ENCODE measurements at places on chromosomes 2 and 18.

- DNase-seq, result no peak
These were observed 5.8 kb downstream of the FZD7 start for GRCh38 chr2:202039278-202040078.

DNA sequence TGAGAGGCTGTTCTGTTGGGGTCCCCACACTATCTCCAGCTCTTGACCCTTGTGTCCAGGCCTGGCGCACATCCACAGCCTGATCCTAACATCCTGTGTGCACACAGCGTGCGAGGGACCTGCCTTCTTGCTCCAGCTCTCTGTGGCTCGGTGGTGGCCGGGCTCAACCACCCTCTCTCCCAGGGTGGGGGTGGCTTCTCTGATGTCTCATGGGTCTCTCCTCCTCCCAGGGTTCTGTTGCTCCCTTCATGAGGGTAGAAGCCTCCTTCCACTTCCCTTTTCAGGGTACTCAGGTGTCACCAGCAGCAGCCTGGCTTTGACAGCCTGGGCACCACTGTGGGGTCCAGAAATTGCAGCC, 196.9 kb upstream of the RAB6C start:
- no peak for DNase-seq

DNA sequence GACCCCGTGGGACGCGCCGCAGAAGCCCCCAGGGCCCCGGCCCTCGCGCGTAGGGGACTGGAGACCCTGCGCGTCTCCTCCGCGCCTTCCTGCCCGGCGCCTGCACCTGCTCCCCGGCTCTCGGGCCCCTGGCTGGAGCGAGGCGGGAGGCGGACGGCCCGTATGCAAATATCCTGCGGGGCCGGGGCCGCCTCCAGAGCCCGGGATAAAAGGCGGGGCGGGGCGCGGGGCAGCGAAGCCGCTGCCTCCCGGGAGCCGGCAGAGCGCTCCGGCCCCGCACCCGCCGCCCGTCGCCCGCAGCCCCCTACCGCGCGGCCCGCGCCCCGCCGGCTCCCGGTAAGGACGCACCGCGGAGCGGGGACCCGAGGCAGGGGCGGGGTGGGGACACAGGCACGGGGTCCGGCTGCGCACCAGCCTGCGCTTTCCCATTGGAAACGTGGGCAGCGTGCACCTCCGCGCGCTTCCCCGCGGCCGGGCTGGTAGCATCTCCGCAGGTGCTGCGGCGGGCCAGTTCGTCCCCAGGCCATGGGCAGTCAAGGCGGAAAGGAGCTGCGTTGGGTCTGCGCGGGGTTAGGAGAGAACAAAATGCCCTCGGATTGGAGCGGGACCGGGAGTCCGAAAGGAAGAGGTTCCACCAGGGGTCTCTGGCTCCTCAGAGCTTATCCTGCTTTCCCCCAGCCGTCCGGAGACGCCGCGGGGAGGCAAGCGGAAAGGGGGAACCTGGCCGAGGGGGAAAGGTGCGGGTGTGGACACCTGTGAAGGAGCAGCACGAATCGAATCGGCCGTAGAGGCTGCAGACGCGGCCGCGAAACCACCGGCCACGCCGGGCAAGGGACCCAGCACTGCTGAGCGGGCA, at the start of gene ATP6V1C2:
TSS of gene ATP6V1C2 (plus strand) at position 235 of the 856 bp plus-strand sequence. CDS start 1,220 bp downstream, outside the sequence.
- DNase-seq, result no peak

- no peak for DNase-seq
These were observed 9.6 kb downstream of the MARCHF4 start for GRCh38 chr2:216362730-216363129.

GRCh38 chr18:61706276-61706915, 186.4 kb downstream of the RNF152 start:
- DNase-seq, result no peak

DNA sequence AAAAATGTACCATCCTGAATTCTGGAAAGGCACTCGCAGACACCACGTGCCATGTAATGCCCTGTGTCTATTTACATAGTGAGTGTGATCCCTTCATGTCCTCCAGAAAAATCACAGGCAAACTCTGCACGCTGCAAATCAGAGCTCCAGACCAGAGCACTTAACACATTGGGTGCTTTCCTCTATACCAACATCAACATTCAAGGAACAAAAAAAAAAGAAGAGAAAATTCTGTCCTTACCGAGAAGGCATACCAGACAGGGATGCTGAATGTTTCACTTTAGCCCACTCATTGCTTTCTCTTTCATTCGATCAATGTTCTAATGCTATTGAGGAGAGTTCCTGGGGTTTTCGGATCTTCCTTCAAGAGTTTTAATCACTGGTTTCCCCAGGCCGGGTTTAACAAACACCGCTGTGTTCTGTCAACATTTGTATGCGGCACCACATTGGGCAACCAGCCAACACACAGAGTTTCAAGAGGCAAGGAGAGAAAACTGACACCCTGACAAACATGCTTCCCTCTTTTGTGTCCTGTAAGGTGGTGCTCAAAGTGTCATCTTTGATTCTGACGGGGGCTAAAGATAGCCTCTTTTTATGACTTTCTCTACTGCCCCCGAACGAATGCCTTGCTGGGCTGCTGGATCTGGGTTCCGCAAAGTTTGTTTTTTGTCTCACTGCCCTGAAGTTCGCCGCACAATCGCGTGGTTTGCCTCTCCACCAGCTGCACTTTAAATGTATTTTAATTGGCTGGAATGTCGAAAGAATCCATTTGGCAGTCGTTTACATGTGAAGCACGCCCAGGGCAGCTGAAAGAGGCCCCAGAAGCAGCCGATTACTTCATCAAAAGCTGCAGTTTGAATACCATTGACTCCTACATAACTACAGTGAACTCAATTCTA, 106.4 kb upstream of the NCKAP5 start:
- DNase-seq, result no peak

GRCh38 chr2:19541884-19542283, 183.5 kb upstream of the OSR1 start:
- DNase-seq, result no peak

DNA sequence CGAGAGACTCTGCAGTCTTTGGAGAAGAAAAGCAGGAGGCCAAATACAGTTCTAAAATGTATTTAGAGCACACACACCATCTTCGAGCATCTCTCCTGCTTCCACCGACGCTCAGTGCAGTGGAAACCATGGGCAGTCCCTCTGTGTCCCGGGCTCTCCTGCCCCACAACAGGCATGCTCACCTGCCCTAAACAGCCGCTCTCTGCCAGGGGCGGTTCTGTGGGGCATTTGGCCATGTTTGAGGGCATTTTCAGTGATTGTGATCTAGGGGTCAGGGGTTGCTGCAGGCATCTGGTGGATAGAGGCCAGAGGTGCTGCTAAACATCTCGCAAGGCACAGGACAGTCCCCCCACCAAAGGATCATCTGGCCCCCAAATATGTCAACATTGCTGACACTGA, 55.8 kb downstream of the EMX1 start:
- DNase-seq, result no peak

DNA sequence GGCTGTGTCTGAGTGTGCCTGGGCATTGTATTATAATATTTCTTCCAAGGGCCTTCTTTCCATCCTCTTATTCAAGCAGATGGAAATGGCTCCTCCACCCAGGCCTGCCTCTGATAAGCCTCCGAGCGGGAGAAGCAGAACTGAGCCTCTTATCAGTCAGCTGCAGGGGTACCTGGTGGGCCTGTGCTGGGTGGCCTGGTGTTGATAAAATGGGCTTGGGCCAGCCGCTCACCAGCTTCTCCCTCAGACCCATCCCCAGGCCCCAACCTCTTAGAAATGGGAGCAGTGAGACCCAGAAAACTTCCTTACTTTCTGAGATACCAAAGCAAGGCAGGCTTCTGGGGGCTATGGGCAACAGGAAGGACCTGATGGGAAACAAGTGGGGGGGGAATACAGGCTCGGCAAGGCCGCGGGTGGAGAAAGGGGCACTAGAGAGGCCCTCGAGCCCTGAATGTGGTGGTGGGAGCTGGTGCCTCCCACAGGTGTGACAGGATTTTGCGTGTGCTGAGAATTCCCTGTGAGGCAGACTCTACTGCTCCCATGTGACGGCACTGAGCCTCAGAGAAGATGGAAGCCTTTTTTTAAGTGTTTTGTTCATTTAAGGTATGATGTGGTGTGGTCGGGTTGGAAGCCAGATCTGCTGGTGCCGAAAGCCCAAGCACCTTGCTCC, 18.3 kb downstream of the GYPC start:
- DNase-seq, result no peak

- no peak for DNase-seq
These were observed 31.3 kb downstream of the ANXA4 start for GRCh38 chr2:69773206-69773605.
